Omental fat pad (tissue), 4 donors: ENCODE measurements at places on chromosomes 16 and 17.

GRCh38 chr17:7024402-7024785, 1.5 kb downstream of the BCL6B start:
- no peak for DNase-seq

DNA sequence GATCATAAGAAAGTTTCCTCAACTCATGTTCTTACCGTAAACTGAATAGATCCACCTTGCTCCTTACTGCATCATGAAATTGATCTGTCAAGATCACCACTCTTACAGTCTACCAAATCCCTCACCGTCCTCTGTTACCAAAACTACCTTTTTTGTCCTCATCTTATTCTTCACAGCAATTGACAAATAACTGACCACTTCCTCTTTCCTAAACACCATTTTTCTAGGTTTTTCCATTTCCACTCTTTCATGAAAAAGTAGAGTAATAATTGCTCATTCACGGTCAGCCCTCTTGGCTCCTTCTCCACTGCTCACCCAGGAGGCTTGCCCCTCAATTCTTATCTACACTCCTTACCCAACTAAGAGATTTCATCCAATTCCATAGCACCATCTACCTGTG, 44.9 kb downstream of the ABCA5 start:
- no peak for DNase-seq

DNA sequence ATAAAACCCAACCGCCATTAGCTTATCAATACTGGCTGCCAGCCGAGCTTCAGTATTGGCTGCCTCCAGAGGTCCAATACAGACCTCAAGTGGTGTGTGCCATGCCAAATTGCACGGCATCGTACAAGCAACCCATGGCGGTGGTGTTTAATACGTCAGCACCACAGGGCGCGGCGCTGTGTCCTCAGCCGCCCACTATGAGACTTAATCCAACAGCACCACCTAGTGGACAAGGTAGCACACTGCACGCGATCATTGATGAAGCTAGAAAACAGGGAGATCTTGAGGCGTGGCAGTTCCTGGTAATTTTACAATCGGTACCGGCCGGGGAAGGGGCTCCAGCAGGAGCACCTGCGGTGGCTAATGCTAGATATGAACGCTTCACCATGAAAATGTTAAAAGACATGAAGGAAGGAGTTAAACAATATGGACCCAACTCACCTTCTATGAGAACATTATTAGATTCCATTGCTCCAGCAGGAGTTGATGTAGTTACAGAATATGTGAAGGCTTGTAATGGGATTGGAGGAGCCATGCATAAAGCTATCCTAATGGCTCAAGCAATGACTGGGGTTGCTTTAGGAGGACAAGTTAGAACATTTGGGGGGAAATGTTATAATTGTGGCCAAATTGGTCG, 15.4 kb downstream of the FLYWCH1 start:
- peak; percentile 96 for DNase-seq

DNA sequence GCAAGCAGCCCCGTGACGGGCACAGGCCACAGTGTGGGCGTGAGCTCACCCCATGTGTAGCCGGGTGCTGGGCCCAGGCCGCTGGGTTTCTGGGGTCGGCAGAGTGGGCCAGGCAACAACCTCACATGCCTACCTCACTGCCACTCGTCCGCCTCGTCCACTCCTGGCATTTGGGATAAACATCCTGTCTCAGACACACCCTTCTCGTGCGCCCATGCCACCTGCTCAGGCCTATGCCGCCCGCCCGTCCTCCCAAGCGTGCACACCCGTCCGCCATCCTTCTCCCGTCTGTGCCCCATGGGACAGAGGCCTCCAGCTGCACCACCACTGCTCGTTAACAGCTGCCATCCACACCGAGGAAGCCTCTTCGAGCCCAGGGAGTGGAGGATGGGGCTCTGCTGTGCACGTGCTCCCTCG, 64.3 kb downstream of the KLHDC4 start:
- no peak for DNase-seq

- no peak for DNase-seq
Measured at GRCh38 chr17:6514371-6514770, 42.0 kb downstream of the PITPNM3 start.

GRCh38 chr17:28712705-28713415, 1.2 kb upstream of the PROCA1 start:
- no peak for DNase-seq

- no peak for DNase-seq
Measured at GRCh38 chr16:74605746-74606520, 981 bp downstream of the GLG1 start.

- no peak for DNase-seq
Measured at GRCh38 chr17:8806926-8807550, 7.9 kb upstream of the MFSD6L start.

- DNase-seq = no peak
Measured at GRCh38 chr16:53666786-53667415, 36.8 kb downstream of the RPGRIP1L start.
